AG09309 (cell line): ENCODE measurements at places on chromosomes 6 and 20.

DNA sequence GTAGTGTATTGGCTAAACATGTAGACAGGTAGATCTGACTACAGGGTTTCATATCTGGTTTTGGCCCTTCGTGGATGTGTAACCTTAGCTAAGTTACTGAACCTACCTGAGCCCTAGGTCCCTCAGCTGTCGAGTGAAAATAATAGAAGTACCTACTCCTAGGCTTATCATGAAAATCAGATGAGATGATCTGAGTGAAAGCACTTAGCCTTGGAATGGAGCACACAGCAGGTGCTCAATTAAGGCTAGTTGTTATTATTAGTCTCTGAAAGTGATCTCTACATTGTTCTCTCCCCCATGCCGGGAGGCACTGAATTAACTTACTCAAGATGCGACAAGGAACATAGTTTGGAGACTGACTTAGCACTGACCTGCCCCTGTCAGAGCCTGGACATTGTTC lies 174.7 kb upstream of the ZNF217 start:
- no peak for DNase-seq

- no peak for DNase-seq
These were observed 121.4 kb upstream of the CLDN20 start for GRCh38 chr6:155142168-155143028.

DNA sequence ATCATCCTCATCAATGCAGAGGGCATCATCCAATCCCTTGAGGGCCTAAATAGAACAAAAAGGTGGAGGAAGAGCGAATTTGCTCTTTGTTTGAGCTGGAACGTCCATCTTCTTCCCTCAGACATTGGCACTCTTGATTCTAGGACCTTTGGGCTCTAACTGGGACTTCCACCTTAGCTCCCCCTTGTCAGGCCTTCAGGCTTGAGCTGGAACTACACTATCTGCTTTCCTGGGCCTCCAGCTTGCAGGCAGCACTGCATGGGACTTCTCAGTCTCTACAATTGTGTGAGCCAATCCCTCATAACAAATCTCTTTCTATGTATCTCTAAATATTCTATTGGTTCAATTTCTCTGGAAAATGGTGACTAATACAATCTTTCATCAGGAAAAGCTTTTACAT lies 155.4 kb downstream of the MCHR2 start:
- DNase-seq: no peak

DNA sequence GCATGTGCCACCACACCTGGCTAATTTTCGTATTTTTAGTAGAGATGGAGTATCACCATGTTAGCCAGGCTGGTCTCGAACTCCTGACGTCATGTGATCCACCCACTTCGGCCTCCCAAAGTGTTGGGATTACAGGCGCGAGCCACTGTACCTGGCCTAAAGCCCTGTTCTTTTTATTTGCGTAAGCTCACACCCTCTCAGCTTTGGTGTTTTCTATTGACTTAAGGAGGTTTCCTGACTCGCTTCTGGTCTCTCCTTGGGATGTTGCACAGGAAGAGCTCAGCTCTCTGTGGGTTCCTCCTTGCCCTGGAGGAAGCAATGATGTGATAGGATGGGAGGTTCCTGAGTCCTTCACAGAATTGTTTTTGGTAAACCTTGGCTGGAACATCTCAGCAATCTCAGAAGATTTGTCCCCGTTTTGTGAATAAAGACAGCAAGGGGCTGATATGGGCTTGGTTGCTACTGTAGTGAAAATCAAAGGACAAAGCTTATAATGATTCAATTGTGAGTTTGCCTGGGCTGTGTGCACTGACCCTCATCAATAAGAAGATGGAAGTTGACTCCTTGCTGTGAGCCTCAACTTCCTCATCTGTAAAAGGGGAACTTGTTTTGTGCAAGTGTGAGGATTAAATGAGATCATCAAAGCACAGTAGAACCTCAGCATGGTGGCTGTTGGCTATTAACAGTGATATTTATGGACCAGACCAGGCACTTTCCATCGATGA lies 27.0 kb downstream of the TOX2 start:
- no peak for DNase-seq

- DNase-seq: no peak
These were observed 153.1 kb upstream of the INSM1 start for GRCh38 chr20:20214757-20215275.

GRCh38 chr20:33554914-33555420 lies 65.1 kb downstream of the CBFA2T2 start:
- peak; percentile 88 for DNase-seq

GRCh38 chr20:43983359-43983758 lies 68.7 kb downstream of the TOX2 start:
- no peak for DNase-seq

GRCh38 chr20:11445161-11445560 lies 472.5 kb upstream of the BTBD3 start:
- no peak for DNase-seq

DNA sequence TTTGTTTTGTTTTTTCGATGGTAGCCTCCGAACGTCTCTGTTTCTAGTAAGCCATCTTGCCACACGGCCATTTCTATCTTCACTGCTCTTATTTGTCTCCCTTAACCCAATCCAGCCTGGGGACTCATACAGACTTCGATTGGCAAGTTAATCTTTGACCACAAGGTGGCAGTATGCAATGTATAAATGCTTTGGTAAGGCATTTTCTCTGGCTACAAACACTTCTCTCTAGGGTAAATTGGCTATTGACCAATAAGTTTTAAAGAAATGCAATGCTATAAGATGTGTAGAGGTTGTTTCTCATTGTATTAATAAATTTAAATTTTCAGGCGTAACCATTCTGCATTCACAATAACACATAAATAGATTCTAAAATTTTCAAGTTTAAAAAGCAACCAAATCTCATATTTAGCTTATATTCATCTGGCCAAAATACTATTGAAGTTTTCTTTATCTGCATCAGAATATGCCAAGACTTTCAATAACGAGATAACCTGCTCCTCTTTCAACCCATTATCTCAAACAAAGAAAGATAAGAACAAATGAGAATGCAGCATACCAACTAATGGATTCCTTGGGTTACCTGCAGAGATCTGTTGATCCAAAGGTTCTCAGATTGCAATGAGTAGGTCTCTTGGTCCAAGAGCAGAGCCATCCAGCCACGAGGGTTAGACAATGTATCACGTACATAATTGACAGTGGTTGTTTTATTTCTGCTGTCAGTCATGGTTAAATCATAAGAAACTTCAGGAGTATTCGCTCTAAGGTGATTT lies 231.9 kb downstream of the PKHD1 start:
- DNase-seq: peak; percentile 10

DNA sequence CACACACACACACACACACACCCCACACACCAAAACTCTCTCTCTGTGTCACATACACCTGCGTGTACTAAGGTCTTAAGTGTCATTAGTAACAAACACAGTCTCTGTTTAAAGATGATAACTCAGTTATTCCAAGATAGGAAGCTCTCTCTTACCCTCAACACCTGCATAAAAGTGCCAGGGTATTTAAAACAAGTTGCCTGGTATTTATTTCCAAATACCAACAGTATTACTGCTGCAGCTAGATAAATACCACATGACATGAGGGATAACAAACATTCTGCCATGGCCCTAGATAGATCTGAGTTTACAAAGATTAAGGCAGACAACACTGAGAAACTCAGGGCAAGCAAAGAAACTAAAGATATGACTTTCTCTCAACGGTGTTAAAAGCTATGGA lies 118.5 kb downstream of the SIM1 start:
- no peak for DNase-seq

DNA sequence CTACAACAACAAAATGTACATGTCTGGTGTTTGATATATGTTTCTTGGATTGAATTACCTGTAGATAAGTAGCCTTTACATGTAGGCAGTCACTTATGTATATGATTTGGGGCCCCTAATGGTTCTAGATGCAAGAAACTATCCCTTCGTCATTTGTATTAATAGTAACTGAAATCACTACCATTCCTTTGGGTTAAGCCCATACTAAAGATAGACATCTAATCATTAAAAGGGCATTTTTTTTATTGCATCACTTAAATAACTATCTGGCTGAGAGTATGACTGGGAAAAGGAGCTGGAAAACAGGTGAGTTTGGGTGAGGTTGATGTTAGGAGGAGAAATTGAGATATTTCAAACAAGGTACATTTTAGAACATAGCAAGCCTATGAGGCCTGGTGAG lies 213.5 kb upstream of the PLN start:
- no peak for DNase-seq

DNA sequence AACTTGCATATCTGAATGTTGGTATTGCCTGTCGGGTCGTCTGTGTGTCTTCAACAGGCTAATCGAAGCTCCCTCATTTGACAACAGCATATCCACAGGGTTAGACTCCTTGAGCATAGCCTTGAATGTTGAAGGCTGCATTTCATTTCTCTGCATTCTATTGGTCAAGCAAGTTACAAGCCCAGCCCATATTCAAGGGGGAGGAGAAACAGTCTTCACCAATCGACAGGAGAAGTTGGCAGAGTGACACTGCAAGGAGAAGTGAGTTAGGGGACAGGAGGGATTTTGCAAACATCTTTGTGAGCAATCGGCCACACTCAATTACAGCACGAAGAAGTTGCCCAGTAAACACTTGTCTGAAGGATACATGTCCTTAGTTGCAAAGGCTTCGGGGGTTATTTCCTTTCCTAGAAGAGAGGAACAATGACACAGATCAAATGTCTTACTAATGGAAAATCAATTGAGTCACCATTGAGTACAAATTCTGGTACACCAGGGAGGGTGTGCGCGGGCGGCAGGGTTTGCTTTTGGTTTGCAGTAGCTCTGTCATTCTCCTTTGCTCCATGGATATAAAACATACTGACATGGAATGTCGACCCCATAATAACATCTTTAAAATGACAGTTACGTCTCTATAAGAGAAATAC lies 60.6 kb upstream of the NT5E start:
- DNase-seq: no peak

- DNase-seq: no peak
These were observed 92.4 kb downstream of the NCR2 start for GRCh38 chr6:41427642-41428335.

GRCh38 chr6:32291543-32291942 lies 67.7 kb upstream of the NOTCH4 start:
- DNase-seq: no peak

GRCh38 chr6:40295251-40295950 lies 291.8 kb downstream of the LRFN2 start:
- no peak for DNase-seq

DNA sequence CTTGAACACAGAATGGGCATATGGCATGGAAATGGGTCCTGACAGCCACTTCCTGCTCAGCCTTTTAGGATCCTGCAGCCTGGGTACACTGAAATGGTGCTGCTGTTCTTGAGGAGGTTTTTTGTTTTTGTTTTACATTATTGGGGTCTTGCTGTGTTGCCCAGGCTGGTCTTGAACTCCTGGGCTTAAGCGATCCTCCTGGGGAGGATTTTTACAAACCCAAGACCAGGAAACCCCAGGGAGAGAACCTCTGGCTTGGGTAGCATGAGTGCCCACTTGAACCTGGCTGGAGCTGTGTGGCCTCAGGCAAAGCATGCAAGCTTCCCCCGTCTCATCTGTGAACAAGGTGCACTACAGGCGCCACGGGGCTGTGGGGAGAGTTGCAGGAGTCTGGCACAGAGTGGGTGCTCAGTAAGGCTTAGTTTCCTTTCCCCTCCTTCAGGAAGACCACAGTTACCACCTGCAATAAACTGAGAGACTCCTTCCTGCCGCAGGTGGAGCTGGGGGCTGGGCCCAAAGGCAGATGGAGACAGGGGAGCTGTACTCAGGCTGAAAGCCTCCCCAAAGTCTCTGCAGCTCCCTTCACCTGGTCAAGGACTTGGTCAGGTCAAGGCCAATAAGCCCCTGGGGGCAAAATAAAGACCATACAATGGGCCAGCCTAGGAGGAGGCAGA lies 1.8 kb downstream of the SLA2 start:
- DNase-seq: no peak

DNA sequence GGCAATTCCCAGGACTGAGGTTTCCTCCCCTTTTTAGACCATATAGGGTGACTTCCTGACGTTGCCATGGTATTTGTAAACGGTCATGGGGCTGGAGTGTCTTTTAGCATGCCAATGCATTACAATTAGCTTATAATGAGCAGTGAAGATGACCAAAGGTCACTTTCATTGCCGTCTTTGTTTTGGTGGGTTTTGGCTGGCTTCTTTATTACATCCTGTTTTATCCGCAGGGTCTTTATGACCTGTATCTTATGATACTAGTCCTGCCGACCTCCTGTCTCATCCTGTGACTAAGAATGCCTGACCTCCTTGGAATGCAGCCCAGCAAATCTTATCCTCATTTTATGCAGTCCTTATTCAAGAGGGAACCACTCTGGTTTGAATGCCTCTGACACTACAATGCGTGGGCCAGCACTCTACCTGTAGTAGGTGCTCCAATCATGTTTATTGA lies 190.1 kb downstream of the KCNQ5 start:
- no peak for DNase-seq

DNA sequence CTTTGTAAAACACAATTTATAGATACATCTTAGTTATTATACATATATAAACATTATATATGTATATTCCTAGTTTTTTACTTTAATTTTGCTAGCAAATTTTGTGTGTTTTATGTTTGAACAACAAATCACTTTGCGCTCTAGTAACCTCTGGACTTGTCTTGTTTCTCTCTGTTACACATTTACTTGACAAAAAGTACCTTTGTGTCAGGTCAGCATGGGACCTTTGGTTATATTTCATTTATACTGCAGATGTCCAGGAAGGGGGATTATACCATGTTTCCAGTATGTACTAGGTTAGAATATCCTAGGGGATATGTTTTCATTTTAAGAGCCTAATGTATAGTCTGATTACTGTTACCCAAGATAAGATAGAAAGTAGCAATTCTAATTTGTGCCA lies 28.5 kb upstream of the ELOVL5 start:
- DNase-seq: no peak

DNA sequence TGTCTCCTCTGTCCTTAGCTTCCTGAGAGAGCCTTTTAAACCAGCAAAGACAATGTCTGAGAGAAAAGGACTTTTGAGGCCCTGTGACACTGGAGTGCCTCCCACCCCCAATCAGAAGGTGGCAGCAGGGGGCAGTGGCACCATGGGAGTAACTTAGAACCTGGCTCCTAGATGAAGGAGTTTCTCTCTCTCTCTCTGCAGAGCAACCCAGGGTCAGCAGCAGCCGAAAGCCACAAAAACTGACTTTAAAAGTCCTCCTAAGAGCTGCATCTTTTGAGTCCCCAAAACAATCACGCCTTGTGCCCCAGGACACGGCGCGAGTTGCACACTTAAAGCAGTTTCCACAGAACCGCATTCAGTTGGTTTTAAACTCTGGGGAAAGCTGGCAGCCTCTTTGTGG lies 5.3 kb upstream of the TCP11 start:
- DNase-seq: no peak

DNA sequence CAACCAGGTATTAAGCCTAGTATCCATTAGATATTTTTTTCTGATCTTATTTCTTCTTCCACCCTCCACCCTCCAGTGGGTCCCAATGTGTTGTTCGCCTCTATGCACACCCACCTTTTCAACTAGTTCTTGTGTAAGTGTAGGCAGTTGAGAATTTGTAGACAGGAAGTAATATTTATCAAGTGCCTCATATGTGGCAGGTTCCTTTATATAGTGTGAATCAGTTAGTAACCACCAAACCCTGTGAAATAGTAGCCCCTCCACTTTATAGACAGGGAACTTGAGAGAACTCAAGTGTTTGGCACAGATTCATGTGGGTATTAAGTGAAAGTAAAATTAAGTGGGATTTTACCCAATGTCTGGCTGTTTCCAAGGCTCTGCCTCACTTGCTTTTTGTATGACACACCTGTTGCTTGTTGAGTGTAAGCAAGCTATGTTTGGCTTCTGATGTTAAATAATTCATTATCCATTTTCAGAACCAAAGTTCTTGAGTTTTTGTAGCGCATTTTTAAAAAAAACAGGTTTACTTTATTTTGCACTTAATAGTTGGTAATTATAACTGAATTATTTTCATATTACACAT lies 24.8 kb downstream of the AFDN start:
- no peak for DNase-seq
